ENCODE measurements at places on chromosomes 1 and 21.

DNA sequence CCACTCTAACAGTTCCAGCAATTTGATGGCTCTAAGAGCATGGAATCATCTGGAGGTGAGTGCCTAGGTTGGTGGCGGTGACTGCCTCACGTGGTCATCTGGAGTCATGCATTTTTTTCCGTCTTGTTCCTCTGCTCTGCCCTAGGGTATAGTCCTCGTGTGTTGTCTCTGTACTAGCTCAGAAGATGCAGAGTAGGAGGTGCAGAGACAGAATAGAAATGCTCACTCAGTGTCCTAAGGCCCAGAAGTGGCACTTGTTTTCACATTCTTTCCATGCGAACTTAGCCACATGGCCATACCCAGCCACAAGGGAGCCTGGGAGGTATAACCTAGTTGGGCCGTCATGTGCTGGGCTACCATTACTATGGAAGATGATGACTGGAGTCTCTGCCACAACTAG is 30.3 kb downstream of the DYRK1A start:
- no peak for DNase-seq

DNA sequence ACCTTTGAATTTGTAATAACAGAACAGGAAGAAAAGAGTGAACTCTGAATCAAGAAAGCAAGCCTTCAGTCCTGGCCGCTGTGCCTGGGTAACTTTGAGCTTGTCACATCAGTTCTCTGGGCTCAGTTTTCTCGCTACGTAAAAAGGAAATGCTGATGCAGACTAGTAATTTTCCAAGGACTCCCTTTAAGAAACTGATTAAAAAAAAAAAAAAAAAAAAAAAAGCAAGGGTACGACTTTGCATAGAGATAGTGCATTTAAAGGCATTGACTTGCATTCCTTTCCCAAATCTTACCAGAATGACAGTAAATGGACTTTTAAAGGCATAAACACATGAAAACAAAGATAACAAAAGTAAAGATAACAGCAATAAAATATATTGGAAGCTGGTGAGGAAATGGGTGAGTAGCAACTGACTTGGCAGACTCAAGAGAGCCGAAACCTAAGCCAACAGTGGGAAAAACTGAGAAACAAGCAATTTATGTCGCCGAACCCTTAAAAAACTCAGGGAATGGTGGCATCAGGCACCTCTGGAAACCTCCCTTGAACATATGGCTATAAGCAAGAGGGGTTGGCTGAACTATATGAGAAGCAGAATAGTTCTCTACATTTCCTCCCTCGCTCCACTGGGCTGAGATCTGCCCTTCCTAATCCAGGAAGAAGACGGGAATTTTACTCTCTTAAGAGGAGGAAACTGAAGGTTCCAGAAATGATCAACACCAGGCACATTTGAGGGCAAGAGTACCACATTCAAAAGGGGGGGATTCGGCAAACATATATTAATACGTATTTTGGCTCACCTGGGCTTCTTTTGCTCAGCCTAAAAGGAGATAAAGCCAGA is 189.2 kb downstream of the CDC7 start:
- no peak for DNase-seq

GRCh38 chr1:183033205-183033604 is 10.0 kb downstream of the LAMC1 start:
- DNase-seq: no peak

- no peak for DNase-seq
Observed at GRCh38 chr21:33684068-33684467, 41.8 kb downstream of the ITSN1 start.

DNA sequence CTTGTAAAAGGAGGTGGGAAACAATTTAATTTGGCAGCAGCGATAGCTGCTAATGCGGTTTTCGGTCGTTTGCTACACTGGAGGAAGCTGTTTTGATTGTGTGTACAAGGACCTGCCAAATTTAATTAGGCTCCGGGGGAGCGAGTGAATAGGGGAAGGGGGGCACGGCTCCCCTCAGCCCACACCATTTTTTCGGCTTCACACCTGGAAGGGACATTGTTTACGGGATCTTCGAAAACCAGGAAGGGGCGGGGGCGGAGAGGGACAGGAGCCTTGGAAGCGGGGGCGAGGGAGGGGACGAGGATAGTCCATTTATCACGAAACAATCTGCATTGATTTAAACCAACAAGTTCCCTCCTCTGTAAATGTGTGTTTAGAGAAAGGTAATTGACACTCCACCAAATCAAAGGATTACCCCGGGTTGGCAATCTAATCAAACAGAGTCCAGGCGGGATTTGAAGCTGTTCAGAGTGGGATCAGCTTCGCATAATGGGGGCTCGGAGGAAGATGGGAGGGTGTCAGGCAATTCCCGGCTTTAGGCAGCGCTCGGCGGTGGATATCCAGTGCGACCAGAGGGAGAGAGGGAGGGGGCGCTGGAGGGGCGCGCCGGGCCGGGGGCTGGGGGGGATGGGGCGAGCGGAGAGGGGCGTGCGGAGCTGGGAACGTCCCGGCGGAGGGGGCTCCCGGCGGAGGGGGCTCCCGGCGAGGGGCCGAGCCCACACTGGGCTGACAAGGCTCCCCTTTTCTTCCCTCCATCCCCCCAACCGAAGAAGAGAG is 9.8 kb downstream of the PAX7 start:
- no peak for DNase-seq

DNA sequence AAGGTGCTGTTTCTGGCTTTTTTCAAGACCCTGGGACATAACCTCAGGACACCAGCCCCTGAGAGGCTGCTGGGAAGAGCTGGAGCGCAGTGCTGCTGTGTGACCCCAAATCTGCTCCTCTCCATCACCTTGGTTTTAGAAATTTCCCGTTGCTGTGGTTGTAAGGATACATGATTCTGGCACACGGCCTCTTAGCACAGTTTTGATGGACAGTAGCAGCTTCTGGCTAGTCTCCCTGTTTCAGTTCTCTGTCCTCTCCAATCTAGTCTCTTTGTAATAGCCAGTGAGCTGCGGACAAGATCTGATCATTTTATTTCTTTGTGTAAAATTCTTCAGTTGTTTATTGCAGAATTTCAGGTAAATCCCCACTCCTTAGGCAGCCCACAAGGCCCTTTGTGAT is 3.1 kb downstream of the CLIC6 start:
- DNase-seq: no peak

DNA sequence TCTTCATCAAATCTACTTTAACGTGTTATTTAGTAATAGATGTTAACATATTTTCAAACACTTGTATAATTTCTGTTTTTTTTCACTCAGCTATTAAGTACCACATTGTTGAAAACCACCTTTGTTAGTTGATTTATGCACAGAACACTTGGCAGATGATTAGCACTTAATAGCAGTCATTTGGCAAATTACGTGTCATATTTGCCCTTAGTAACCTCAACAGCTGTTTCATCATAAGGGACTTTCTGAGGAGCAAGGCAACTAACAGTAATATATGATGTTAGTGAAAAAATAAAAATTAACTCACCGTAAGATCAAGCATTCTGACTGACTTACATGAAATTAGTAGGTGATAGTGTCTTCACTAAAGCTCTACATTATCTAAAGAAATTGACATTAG is 186.4 kb downstream of the HMCN1 start:
- DNase-seq: no peak

- no peak for DNase-seq
Observed at GRCh38 chr1:10646347-10646861, 150.0 kb downstream of the CASZ1 start.

GRCh38 chr1:10892138-10893065 is 96.0 kb upstream of the CASZ1 start:
- DNase-seq: no peak

- no peak for DNase-seq
Observed at GRCh38 chr1:209835782-209836298, 8.1 kb downstream of the UTP25 start.

DNA sequence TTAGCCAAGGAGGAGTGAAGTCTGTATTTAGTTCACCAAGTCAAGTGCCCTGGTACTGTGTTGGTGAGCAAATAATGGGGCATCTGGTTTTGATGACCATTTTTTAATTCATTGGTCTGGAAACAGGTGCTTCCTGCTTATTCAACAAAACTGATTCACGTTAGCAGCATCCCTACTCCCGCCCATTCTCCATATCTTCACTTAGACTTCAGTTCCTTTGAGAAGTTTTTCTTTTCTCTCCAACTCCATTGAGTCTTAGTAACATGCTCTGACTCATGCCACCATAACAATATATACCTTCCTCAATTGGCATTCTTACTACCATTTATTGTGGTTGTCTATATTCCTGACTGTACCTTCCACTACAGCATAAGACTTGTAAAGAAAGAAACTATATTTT is 468.9 kb downstream of the DPYD start:
- no peak for DNase-seq

DNA sequence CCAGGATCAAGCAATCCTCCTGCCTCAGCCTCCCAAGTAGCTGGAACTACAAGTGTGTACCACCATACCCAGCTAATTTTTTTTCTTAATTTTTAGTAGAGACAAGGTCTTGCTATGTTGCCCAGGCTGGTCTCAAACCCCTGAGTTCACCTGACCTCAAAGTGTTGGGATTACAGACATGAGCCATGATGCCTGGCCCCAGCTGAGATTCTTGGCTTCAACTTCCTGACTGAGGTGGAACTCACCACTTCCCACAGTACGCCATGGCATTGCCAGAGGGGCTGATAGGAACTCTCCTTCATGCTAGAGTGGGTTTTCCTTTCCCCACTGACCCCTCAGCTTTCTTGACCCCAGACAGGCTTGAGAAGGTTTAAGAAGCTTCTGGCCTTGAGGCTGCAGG is 251.0 kb upstream of the CSF3R start:
- DNase-seq: no peak

DNA sequence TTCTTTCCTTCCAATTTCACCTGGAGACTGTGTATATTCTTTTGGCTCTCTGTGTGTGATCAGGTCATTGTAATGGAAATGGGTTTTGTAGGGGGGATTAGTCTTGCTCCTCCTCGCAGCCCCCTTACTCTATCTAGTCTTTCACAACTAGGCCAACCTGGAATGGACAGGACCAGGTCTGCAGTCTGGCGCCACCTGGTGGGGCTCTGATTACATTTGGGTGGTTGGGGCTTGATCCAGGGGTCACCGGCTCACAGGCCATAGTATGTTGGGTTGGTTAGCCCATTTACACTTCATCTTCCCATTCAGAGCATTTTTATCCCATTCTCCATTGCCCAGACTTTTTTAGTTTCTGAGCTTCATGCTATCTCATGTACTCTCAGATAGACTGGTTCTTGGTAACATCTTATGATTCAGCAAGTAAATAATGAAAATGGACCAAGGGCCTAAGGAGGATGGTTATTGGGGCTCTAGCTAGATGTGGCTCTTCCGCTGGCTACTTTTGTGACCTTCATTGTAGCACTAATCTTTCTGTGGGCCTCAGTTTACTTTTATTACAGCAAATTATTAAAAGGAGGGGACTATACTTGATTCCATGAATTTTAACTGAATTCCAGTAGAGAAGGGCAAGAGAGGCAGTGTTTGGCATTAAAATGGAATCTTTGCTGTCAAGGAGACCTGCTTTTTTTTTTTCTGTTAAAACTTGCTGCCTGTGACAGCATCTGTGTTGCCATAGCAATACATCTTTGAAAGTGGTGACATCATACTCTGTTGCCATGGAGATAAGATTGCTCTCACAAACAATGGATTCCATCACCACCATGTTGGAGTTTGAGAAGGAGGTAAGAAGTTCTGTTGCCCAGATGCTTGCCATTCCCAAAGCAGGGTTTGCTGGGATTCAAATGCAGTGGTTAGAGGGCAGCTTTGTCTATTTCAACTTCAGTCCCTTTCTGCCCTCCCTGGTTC is 150.1 kb downstream of the PLXNA2 start:
- peak; percentile 28 for DNase-seq

DNA sequence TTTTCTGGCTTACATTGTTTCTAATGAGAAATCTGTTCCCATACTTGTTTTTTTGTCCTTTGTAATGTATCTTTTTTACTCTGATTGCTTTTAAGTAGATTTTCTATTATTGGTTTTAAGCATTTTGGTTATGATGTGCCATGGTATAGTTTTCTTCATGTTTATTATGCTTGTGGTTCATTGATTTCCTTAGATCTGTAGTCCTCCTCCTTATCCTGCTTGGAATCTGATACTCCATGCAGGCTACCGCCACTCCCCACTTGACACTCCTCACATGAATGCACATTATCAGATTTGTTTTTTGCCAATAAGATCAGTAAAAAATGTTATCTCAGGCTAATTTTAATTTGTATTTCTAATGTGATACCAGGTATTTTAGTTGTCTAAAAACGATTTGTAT is 20.8 kb downstream of the UROD start:
- no peak for DNase-seq

- no peak for DNase-seq
Observed at GRCh38 chr1:110048923-110049601, 14.6 kb downstream of the STRIP1 start.

GRCh38 chr21:37593015-37593414 is 226.4 kb downstream of the DYRK1A start:
- DNase-seq: no peak

GRCh38 chr1:201184307-201185122 is 6.1 kb upstream of the IGFN1 start:
- DNase-seq: no peak

- no peak for DNase-seq
Observed at GRCh38 chr1:212309967-212310366, 24.8 kb downstream of the PPP2R5A start.

GRCh38 chr1:228781161-228781808 is 46.0 kb downstream of the RHOU start:
- DNase-seq: no peak

- DNase-seq: peak; percentile 58
Observed at GRCh38 chr1:32247983-32248889, 1.2 kb downstream of the FAM167B start.

GRCh38 chr1:94283462-94283861 is 46.1 kb upstream of the ARHGAP29 start:
- DNase-seq: no peak

DNA sequence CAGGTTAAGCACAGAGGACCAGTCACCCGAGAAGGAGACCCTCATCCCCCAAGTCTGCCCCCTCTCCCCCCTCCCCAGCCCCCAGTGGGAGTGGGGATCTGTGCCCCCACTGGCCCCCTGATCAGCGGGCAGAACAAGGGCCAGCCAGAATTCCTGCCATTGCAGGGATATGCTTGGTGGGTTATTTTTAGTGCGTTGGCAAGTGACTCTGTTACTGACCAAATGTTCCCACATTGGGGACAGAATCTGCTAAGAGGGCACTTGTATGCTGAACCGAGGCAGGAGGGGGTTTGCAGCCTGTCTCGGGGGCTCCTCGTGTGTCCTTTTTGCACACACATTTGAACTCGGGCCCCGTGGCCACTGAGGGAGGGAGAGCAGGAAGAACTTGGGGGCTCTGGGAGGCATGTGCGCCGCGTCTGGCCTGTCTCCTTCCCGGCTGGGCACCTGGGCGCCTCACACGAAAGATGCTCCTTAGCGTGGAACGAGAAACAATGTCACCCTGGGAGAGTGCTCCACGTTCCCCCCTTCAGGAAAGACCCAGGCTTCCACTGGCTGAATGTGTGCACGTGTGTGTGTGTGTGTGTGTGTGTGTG is 66.4 kb upstream of the CASZ1 start:
- no peak for DNase-seq

DNA sequence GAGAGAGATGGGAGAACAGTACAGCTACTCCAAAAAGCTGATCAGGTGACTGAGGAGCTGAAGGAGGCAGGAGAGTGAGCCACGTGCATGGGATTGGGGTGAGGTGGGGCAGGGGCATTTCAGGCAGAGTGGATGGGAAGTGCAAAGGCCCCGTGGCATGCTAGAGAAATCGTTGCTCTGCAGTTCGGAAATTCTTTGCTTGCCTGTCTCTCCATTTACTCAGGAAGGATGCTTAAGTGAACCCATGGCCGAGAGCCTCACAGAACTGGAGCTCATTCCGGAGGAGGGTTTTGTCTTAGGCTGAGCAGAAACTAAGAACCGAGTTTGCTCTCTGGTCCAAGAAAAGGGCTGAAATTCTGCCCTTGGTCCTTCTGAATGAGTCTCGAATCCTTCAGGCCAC is 139.8 kb upstream of the TMEM51 start:
- DNase-seq: no peak

GRCh38 chr1:100279358-100279923 is 13.4 kb downstream of the RTCA start:
- no peak for DNase-seq

Data from stimulated activated CD4-positive, alpha-beta T cell treated with anti-CD3 and anti-CD28 coated beads, Interleukin-2, amount 100 ng/mL, for 4 hours (primary cell).